Eye (tissue), 1 donor: ENCODE measurements at places on chromosomes 3 and 15.

GRCh38 chr15:47409038-47409437 is 308.3 kb upstream of the SEMA6D start:
- DNase-seq = no peak

- DNase-seq = peak; percentile 6
Measured at GRCh38 chr3:41364736-41365135, 165.4 kb downstream of the CTNNB1 start.

DNA sequence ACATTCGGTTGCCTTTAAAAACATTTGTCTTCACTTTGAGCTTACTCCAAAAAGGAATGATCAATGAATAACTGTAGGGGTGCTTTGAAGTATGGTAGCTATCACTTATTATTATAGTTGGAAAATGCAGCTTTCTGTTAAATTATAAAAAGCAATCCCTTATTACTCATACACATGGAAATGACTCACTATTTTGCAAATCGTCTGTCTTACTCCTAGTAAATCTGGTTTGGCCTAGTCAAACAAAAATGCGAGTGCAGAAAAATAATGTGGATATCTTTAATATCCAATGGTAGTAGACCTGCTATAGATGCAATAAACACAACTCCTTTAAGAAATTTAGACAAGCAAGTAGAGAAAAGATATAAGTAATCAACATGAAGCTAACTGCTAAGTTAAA is 112.5 kb downstream of the ZIC1 start:
- DNase-seq = no peak

GRCh38 chr3:89000886-89001285 is 106.5 kb upstream of the EPHA3 start:
- peak; percentile 19 for DNase-seq

DNA sequence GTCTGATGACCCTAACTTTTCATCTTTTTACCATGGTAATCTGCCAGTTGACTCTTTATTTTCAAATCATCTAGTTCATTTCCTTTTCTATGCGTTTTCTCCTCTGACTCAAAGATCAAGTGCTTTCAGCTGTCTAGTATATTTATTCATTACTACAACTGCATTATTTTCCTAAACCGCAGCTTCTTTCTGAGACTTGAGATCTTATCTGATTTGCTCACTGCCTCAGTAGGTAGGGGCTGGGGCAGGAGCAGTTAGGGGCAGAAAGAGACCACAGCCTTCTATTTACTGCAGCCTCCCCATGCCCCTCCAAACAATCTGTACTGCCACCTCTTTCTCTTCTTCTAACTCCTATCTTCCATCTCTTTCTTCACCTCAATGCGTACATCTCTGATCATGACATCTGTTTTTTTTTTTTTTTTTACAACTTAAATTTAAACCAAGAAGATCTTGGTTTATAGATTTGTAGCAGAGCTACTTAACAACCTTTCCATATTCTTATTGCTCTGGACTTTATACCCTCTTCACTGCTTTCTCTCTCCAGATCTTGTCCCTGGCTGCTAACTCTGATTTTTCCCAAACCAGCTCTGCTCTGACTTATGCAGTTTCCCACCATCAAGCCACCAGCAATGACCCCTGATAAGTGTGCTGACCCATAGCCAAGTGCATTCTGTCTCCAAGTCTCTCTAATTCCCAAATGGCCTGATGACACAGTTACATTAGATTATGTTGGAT is 52.2 kb downstream of the MOBP start:
- DNase-seq = peak; percentile 69

- DNase-seq = no peak
Measured at GRCh38 chr15:66982816-66983215, 82.6 kb upstream of the SMAD3 start.

DNA sequence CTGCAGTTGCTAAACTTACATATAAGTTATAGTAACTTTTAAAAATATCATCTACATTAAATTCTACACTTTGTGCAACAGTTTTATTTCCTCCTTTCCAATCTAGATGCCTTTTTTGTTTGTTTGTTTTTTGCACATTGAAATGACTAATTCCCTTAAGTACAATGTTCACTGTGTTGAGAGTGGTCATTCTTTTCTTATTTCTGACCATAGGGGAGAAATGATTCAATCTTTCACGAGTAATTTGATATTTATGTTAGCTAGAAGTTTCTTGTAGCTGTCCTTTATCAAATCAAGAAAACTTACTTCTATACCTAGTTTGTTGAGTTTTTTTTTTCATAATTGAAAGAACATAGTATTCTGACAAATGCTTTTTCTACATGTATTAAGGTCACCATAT is 85.0 kb upstream of the CBLB start:
- no peak for DNase-seq

GRCh38 chr3:105626739-105627138 is 242.1 kb downstream of the CBLB start:
- DNase-seq = no peak

DNA sequence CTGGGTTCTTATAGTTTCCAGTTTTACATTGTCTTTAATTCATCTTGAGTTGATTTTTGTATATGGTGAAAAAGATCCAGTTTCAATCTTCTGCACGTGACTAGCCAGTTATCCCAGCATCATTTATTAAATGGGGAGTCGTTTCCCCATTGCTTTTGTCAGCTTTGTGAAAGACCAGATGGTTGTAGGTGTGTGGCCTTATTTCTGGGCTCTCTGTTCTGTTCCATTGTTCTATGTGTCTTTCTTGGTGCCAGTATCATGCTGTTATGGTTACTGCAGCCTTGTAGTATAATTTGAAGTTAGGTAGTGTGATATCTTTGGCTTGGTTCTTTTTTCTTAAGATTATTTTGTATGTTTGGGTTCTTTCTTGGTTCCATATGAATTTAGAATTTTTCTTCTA is 432.2 kb downstream of the UNC13C start:
- DNase-seq = no peak

DNA sequence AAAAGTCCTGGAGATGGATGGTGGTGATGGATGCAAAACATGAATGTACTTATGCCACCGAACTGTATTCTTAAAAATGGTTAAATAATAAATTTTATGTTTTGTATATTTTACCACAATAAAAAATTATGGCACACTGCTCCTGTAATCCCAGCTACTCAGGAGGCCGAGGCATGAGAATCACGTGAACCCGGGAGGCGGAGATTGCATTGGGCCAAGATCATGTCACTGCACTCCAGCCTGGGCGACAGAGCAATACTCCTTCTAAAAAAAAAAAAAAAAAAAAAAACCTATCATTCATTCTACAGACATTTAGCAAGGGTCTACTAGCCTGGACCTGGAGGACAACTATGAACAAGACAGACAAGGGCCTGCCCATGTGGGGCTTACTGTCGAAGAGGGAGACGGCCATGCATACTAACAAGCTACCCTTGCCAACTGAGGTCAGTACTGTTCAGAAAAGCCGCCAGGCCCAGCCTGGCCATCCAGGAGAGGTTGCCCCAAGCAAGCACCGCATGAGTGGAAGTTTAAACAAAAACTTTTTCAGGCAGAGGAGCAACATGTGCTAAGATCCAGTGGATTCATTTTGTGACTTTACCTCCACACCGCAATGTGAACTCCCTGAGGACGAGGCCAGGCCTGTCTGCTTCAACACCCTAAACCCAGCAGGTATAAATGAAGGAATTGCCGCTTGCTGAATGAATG is 2.8 kb upstream of the NEK4 start:
- DNase-seq = no peak

- no peak for DNase-seq
Measured at GRCh38 chr3:170085396-170085795, 47.6 kb downstream of the GPR160 start.

GRCh38 chr3:149630806-149631205 is 27.0 kb downstream of the WWTR1 start:
- no peak for DNase-seq

- peak; percentile 67 for DNase-seq
Measured at GRCh38 chr15:63089260-63090043, 32.2 kb upstream of the LACTB start.

DNA sequence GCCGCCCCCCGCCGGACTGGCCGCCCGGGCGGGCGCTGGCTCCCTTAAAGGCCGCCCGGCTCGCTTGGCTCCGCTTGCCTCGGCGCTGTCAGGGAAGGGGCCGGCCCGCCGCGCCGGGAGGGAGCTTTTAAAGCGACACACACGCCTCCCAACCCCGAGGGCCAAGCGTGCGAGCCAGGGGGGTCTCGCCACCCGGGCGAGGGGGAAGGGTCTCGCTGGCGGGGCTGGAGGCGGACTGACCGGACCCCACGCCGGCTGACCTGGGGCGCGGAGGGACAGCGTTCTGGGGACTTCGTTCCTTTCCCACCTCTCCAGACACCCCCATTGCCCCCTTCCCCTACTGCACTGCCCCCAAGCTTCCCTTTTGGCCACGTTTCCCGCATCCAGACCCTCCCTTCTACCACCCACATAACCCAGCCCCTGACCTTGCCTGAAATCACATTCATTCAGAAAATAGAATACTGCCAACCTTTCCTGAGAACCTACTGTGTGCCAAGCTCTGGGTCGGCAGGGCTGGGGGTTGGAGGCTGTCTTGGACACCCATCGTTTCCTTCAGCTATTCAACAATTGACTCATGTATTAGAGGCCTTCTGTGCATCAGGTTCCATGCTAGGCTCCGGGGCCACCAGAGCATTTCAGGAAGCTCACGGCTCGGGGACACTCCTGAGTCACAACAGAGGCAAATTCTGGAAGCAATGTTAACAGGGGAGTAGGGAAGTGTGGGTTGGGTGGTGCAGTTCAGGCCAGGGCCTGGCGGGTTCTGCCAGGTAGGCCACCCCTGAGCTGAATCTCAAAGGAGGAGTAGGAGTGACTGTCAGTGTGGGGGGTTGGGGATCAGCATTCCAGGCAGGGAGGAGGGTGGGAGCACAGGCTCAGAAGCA is at the start of gene INSYN1:
Gene INSYN1, minus strand, starts transcription at position 102 of the 881 bp plus-strand sequence. CDS start 2,221 bp downstream, outside the sequence.
- DNase-seq = peak; percentile 73

GRCh38 chr15:73978896-73979295 is 13.2 kb downstream of the STOML1 start:
- no peak for DNase-seq

GRCh38 chr3:32309654-32310242 is 71.3 kb downstream of the CMTM8 start:
- no peak for DNase-seq

DNA sequence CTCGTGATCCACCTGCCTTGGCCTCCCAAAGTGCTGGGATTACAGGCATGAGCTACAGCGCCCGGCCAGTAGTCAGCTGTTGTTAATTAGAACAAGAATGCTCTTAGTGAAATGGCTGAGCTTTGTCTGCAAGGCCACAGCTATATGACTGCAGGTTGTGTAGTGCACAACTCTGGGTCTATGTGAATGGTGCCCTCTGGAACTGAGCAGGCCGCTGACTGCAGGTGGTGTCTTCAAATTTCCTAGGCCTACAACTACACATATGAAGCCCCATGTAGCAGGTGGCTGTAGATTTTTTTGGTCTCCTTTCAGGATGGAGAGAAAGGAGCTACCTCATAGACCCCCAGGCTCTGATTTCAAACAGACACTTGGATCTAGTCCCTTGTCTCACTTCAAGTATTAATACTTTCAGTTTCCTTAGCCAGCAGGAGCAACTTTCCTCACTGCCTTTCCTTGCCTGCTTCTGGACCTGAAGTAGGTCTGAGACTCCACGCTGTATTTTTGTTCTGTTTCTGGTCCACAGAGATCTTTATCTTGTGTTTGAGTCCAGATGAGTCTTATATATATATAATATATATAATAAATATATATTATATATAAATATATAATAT is 86.9 kb downstream of the C3orf80 start:
- DNase-seq = peak; percentile 41

DNA sequence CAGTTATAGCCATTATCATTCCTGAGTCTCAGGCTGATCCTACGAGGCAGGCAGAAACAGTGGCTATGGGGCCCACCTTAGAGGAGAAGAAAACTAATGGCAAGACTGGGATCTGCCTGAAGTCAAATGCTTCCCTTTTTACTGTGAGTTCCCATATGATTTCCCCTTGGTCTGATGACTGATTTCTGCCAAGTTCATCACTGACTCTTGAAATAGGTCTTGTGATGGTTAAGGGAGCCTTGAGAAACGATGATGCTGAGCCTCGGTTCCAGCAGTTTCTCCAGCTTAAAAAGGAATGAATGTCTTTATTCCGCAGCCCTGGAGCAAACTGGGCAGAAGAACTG is 29.4 kb upstream of the LDHAL6B start:
- DNase-seq = no peak

DNA sequence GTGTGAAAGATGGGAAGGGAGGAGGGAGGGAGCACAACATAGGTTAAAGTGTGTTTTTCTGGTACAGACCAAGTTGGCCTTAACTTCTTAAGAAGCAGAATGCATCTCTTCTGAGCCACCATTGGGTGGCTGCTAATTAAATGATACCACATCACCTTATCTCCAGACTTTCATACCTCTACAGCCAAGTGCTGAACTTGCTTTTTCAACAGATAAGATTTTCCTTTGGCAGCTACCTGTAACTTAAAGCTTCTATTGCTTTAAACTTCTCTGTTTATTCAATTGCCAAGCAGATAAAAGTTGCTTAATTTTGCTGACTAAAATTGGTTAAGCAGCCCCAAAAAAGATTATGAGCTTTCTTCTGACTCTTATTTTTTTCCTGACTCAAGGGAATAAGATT is 292.4 kb upstream of the SGO1 start:
- DNase-seq = no peak

DNA sequence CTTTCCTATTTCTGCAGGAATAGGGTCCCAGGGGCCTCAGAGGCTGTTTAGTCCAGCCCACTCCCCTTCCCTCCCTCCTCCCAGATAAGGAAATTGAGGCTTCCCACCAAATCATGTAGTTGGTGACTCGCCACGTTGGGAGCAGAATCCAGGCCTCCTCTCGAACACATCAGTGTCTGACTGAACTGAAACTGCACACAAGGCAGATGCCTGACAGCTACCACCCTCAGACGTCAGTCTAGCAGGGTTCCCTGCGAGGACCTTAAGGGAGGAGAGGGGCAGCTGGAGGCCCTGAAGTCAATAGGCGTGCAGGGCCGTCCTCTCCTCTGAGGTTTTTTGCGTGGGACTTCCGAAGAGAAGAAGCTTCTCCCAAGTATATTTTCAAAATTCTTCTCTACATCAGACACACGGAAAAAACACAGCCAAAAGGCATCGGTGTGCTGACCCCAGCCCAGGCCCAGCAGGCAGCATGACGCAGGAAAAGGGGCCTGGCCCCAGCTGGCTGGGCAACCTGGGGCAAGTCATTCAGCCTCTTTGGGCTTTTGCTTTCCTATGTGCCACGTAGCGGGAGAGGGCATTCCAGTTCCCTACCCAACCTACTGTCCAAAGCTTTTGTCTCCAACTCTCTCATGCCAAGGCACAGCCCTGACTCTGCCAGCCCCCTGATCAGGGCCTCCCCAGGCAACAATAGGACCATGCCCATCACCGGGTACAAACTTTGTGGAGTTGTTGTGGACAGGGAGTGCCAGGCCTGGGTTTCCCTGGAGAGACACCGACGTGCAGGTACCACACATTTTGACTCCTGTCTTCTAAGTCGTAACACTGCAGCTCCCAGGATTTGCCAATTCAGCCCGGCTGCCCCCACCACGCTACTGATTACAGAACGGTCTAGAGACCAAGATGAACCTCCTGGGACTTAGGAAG is 283.1 kb downstream of the XXYLT1 start:
- DNase-seq = no peak

- DNase-seq = no peak
Measured at GRCh38 chr15:38853608-38854007, 289.0 kb upstream of the RASGRP1 start.
